Activated naive CD8-positive, alpha-beta T cell treated with anti-CD3 and anti-CD28 coated beads, Interleukin-2, amount 10 ng/mL, durations not matched to agents 7 days and 5 days (primary cell): ENCODE measurements at places on chromosomes 11 and 22.
A peak's percentile ranks its signal among the peaks of the same experiment; 100 is the strongest.

- DNase-seq: no peak
Observed at GRCh38 chr22:26172389-26172990, 3.2 kb downstream of the SEZ6L start.

- no peak for DNase-seq
Observed at GRCh38 chr11:28618416-28618815, 510.2 kb downstream of the METTL15 start.

GRCh38 chr11:66983275-66983924 lies 8.3 kb downstream of the C11orf86 start:
- no peak for DNase-seq

- DNase-seq: no peak
Observed at GRCh38 chr11:36840378-36840777, 242.3 kb upstream of the RAG2 start.

- peak; percentile 84 for DNase-seq
Observed at GRCh38 chr11:117828611-117829368, 4.2 kb upstream of the FXYD2 start.

GRCh38 chr11:81658722-81659121 lies 1074.9 kb downstream of the FAM181B start:
- peak; percentile 23 for DNase-seq

DNA sequence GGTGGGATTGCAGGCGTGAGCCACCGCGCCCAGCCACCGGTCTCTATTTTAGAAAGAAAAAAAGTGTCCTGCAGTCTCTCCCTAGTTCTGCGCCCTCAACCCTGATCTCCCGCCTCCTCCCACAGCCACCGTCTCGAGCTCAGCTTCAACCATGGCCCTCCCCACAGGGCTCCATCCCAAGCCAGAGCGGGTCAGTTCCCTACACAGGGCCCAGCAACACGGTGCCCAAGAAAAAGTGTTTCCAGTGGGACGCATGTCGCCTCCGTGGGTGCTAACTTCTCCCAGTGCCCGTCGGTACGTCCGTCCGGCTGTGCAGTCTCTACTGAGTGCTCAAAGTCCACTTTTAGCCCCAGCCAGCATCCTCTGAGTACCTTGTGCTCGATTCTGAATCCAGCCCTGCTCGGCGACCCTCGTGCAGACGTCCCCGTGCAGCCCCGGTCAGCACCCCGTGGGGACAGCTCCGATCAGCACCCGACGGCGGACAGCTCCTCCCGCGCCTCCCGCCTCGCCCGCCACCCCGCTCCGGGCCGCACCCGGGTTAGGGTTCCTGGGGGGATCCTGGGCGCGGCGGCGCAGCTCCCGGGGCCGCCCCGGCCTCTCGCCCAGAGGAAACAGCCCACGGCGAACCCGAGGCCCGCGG lies 657 bp upstream of the MAPK8IP2 start:
- peak; percentile 87 for DNase-seq

DNA sequence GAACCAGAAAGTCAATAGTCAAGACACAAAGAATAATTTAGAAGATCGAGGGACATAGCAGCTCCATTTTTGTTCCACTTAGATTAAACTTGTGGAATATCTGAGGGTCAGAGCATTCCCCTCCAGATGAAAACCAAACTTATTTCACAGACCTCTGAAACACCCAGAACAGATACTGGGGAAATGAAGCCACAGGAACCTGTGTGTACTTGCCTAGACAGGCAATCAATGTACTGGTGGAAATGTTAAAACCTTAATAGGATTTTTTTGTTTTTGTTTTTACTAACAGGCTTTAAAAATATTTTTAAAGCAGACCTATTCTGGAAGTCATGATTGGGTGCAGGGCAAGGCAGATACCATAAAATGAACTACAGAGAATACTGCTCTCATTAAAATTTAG lies 4.1 kb upstream of the FAR1 start:
- no peak for DNase-seq

DNA sequence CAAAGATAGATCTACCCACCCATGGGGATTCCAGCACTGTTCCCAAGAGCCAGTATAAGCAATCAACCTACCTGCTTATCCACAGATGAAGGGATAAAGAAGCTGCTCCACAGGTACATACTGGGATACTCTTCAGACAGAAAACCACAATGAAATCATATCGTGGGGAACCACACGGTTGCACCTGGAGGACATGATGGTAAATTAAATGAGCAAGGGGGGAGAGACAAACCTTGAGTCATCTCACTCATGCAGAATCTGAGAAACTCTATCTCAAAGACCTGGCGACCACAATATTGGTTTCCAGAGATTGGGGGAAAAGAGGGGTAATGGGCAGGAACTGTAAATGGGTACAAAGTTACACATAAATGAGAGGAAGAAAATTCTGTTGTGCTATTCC lies 14.5 kb downstream of the RGL4 start:
- DNase-seq: no peak
